ENCODE measurements at places on chromosomes 6 and 20. TPM values are rescaled to one million over a fixed set of nuclear protein-coding genes. Genes with fewer than 3 reads are reported as not detected.
A peak's percentile ranks its signal among the peaks of the same experiment; 100 is the strongest.

- DNase-seq, result no peak
- H3K27me3 ChIP-seq, result no peaks in the 10 kb centered on the region
- H3K27ac ChIP-seq, result no peak overlapping the region
- no peaks in the 10 kb centered on the region for H3K4me1 ChIP-seq
- no peak overlapping the region for H3K4me3 ChIP-seq
- H3K36me3 ChIP-seq, result no peaks in the 10 kb centered on the region
These were observed 137.9 kb downstream of the MAFB start for GRCh38 chr20:40551125-40551530.

DNA sequence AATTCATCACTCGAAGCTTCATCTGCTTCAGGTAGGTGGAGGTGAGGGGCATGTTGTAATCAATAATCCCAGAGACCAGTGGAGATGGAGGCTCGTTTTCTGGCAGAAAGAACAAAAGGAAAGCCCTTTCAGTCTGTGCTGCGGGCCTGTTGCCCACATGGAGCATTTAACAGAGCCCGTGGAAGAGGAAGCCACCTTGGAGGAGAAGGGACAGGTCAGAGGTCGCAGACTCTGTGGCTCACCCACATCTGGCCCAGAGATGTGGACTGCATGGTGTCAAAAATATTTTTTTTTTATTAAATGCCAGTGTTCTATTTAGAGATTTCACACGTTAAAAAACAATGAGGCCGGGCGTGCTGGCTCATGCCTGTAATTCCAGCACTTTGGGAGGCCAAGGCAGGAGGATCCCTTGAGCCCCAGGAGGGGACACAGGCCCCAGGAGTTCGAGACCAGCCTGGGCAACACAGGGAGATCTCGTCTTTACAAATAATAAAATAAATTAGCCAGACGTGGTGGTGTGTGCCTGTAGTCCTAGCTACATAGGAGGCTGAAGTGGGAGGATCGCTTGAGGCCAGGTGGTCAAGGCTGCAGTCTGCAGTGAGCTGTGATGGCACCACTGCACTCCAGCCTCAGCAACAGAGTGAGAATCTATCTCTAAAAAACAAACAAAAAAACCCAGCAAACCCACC, 73.6 kb downstream of the NOL4L start:
- H3K36me3 ChIP-seq, result peaks cover 15% of the 10 kb centered on the region
- H3K4me3 ChIP-seq, result peak overlapping the region; percentile 49
- no peaks in the 10 kb centered on the region for H3K27me3 ChIP-seq
- DNase-seq, result peak; percentile 21
- no peak overlapping the region for H3K27ac ChIP-seq

DNA sequence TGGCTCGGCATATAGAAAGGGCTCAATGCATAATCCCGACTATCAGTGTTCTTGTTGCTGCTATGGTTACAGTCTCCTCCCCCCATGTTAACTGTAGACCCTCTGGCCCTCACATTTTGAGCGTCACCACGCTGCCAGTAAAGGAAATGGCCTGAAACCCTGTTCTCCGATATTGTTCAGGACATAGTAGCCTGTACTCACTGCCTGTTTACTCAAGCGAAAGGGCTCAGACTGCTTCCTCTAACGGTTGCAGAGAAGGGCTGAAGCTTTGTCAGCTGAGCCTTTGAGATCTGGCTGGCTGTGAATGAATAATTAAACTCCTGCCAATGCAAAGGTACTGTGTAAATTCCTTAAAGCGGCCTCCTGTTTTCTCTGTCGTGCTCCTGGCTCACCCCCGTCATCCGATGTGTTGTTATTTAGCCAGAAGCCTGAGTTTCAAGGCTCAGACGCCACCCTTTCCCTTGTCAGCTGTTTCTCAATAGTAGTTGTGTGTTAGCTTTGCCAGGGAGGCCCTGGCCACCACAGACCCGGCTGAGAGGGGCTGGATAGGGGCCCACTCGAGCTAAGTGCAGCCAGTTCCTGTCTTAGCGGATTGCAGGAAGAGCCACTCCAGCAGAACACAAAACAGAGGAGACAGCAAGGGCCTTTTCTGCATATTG, 31.2 kb upstream of the RALGAPA2 start:
- no peak overlapping the region for H3K27ac ChIP-seq
- no peaks in the 10 kb centered on the region for H3K36me3 ChIP-seq
- no peak overlapping the region for H3K4me3 ChIP-seq
- H3K27me3 ChIP-seq, result no peaks in the 10 kb centered on the region
- no peaks in the 10 kb centered on the region for H3K4me1 ChIP-seq

DNA sequence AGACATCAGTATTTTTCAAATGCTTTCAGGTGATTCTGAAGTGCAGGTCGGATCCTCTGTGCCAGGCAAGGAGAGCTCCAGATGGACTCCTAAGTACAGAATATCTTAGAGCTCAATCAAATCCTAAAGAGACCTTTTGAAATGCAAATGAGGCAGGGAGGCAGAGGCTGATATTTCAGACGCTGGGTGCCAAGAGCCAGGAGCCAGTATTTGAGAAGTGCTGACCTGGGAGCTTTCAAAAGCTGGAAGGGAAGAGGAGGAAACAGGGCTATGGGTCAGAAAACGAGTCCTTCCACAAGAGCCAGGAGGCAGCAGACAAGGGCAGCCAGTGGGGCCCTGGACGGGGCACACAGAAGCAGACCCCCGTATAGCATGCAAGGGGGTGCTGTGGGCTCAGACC, 46.1 kb upstream of the DSN1 start:
- H3K27ac ChIP-seq, result no peak overlapping the region
- H3K4me1 ChIP-seq, result no peaks in the 10 kb centered on the region
- no peaks in the 10 kb centered on the region for H3K27me3 ChIP-seq
- H3K4me3 ChIP-seq, result no peak overlapping the region
- no peaks in the 10 kb centered on the region for H3K36me3 ChIP-seq
- no peak for DNase-seq

- H3K27ac ChIP-seq, result no peak overlapping the region
- H3K4me1 ChIP-seq, result no peaks in the 10 kb centered on the region
- DNase-seq, result no peak
- no peak overlapping the region for H3K4me3 ChIP-seq
- no peaks in the 10 kb centered on the region for H3K36me3 ChIP-seq
These were observed 135.3 kb downstream of the CDH4 start for GRCh38 chr20:61387204-61387953.

GNMT gene
- total RNA-seq, result 0.39 TPM

IMPG1 gene
- total RNA-seq, result not detected

Data from CD8-positive, alpha-beta memory T cell (primary cell).